ENCODE measurements at places on chromosomes 1 and 21.
A peak's percentile ranks its signal among the peaks of the same experiment; 100 is the strongest.

- no peak for DNase-seq
These were observed 542.7 kb upstream of the ADGRL4 start for GRCh38 chr1:79549201-79549600.

DNA sequence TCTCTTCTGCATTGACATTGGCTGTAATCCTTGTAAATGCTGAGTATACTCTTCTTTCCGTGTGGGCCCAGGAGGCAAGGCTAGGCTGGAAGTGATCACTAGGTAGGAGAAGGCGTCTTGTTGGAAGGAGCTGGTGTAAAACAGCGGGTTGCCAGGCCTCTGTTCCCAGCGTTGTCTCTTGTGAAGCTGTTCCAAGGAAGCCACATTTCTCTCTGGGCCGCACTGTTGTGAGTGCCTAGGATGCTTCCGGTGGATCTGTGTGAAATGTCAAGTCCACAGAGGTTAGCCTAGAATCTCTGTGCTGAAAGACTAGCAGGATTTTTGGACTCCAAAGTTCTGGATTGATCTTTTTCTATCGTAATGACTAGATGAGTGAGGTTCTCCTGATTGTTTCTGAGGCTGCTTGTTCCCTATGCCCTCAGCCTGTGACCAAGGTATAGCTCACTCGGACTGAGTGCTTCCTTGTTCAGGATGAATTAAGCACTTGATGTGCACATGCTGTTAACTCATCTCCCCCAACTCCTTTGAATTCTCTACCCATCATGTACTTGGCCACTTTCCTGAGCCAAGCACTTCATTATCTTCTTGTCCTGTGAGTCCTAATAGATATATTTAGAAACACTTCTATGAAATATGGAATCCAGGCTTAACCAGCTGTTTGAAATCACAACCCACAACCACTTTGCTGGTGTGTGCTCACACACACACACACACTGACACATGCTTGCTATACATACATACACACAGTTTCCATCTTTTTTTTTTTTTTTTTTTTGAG is 63.3 kb downstream of the PBX1 start:
- DNase-seq: peak; percentile 81

GRCh38 chr1:50474859-50475809 is 51.9 kb upstream of the DMRTA2 start:
- no peak for DNase-seq

DNA sequence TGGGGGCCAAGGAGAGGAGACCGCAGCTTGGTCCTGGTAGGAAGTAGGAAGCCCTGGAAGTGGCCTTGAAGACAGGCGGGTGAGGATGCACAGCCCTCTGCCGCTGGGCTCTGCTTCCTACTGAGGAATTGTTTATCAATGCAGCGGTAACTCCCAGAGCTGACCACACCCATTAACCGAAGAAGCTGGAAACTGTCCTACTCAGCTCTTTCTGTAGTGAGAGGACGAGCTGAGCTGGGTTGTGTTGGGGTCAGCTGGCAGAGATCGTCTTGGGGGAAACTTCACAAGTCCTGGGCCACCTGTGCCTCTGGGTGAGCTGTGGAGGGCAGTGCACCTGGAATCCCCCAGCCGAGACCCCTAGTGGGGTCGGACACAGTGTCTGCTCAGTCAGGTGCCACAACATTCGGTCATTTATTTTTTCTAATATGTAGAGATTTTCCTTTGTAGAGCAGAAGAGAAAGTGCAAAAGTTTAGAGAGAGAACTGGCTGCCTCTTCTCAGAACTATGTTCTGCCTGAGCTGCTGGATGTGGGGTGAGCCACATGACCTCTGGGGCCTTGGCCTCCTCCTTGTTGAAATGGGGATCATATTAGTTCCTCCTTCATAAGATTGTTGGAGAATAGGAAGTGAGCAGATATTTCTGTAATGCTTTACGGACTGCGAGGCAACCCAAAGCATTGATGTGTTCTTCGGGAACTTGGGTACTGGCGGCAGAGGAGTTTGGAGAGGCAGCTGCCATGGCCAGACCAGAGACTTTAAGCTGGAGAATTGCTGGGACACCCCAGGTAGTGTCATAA is 3.6 kb downstream of the NECAP2 start:
- no peak for DNase-seq

GRCh38 chr1:30840904-30841598 is 67.5 kb downstream of the SDC3 start:
- no peak for DNase-seq

GRCh38 chr1:226064816-226065248 is 2.3 kb downstream of the H3-3A start:
- DNase-seq: no peak

- DNase-seq: no peak
These were observed 15.1 kb downstream of the METTL13 start for GRCh38 chr1:171796592-171796991.

DNA sequence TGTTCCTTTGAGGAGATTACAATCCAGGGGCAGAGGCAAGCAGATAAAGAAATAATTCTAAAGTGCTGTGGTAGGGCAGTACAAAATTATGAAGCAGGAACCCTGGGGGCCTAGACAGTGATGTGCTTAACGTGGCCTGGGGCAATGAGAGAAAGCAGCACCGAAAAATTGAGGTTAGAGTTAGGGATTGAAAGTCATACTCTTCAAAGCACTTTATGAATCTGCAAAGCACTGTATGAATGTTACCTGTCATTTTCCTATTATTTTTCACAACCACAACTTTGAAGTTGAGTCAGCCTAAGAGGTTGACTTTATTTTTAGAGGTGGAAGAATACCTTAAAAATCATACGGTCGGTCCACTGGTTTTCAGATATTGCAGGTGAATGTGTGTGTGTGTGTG is 183.4 kb upstream of the NFIA start:
- no peak for DNase-seq

DNA sequence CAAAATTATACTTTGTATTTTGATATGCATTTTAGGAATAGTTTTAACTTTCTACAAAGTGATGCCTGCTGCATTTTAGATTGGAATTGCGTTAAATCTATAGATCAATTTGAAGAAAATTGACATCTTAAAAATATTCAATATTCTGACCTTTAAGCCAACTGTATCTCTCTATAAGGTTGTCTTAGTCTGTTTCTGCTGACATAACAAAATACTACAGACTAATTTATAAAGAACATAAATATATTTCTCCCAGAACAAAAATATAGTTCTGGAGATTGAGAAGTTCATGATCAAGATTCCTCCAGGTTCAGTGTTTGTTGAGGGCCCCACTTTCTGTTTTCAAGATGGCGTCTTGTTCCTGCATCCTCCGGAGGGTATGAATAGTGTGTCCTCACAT is 73.6 kb upstream of the NEGR1 start:
- no peak for DNase-seq

DNA sequence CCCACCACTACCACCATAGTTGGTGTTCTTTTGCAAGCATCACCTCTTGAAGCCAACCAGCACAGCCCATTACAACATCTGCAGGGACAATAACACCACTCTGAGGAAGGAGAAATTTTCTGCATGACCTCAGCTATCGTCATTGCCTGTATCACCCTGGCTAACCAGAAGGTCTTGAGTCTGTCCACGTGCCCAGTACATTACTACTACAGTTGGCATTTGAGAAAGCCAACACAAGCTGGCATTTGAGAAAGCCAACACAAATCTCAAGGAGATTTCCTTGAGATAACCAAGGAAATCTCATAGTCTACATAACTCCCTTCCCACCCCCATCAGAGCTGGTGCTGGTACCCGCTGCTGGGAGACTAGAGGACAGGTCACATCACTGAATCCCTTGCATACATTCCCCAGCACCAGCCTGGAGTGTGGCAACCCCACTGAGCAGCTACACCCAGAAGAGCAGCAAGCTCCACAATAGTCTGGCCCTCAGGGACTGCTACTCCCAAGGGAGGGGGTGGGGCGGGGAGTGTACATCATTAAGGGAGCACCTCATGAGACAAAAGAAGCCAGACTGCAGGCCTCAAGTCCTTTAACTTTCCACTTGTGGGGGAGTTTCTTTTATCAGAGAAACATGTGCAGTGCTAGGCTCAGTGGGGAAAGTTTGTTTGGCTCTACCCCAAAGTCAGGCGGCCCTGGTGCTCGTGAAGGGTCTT is 46.0 kb upstream of the GUCA2A start:
- no peak for DNase-seq

- DNase-seq: no peak
These were observed 24.3 kb upstream of the CITED4 start for GRCh38 chr1:40886318-40887011.

- no peak for DNase-seq
These were observed 1097.8 kb downstream of the TTLL7 start for GRCh38 chr1:82901118-82901517.

- no peak for DNase-seq
These were observed 35.1 kb downstream of the CLEC20A start for GRCh38 chr1:178461701-178462100.

GRCh38 chr1:83516369-83516768 is 482.6 kb downstream of the TTLL7 start:
- no peak for DNase-seq

- no peak for DNase-seq
These were observed 7.9 kb downstream of the ZNF684 start for GRCh38 chr1:40539338-40539737.

- no peak for DNase-seq
These were observed 22.2 kb downstream of the DESI2 start for GRCh38 chr1:244675167-244675566.

DNA sequence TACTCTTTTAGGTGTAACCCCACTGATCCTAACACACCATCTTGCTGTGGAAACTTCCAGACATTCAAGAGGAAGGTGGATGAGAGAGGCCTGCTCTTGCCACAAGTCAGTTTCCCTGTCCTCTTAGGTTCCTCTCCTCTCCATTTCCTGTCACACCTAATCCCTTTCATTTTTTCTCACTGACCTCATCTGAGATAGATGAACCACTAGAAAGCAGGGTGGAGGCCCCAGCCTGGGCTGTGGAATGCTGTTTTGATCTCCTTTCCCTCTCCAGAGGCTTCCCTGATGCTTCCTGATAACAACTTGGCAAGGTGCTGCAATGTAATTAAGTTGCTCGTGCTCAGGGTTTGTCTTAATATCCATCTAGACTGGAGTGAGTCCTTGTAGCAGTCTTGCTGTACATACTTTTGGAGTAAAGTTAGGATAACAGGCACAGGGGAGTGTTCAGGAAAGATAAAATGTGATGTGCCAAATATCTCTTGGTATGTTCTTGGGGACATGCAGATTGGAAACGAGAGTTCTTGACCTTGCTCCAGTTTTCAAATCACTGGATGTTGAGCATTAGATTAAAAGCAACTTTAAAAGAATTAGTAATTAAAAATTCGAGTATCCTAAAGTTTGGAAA is 11.2 kb downstream of the LRRC42 start:
- DNase-seq: no peak

DNA sequence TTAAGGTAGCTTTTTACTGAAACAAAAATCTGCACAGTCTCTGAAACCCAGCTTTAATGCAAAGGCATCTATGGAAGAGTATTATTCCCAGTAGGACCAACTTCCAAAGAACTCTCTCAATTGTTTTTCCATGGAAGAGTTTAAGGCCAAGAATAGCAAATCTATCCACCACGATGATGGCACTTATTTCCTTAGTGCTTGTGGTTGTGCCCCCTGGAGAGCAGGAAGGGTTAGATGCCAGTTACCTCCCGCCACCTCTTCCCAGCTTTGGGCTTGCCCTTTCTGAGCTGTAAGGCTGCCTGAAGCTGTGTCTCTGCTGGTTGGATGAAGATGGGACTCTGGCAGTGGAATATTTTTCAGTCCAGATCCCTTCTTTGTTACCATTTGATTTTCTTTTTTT is 4.8 kb upstream of the ATP1A1 start:
- DNase-seq: no peak

DNA sequence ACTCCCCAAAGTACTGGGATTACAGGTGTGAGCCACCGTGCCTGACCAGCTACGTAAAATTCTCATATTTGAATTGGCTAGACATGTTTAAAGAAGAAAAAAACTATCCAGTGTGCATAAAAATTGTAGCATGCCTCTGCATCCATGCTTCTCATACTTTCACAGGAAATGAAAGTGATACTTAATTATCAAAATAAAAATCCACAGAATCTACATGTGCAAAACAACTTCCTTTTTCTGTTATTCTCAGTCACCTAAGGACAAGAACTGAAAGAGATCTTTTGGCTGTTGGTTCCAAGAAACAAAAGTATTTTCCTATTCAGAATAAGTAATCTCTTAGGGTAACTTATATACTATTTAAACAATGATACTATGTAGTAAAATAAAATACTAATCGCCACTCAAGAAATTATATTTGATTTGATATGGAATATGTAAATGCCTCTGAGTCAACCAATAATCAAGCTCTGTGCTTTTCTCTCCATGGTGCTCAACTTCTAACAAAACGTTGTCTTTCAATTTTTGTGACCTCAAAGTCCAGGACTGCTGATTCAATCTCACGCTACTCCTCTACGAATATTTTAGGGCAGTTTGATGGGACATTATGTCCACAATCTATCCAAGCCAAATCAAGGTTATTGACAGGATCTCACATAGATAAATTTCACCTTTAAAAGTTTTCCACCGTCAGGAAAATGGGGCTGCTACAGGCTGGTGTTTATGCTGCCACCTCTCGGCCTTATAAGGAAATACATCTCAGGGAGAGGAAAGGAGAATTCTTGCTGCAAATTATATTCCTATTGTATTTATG is 102.7 kb downstream of the ZNF281 start:
- peak; percentile 1 for DNase-seq

DNA sequence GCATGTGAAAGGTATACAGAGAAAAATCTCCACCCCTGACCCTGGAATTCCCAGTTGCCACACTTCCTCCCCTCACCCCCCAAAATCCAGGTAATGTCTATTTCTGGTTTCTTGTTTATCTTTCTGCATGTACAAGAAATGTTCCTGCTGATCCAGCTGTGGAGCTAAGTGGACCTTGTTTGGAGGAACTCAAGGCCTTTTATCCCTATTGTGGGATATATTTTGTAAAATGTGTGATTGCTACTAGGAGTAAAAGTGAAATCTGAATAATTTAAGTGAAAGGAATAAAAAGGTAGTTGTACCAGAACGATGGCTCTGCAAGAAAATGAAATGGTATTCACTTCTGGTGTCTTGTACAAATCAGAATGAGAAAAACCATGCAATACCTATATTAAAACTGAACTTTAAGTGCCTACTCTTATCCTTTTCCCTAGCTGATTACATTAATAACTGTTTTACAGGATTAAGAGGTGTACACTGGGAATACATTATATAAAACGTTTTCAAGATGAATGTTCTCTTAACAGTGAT is 3.0 kb downstream of the SPEN start:
- DNase-seq: no peak

GRCh38 chr1:107900090-107900945 is 64.7 kb downstream of the VAV3 start:
- no peak for DNase-seq

DNA sequence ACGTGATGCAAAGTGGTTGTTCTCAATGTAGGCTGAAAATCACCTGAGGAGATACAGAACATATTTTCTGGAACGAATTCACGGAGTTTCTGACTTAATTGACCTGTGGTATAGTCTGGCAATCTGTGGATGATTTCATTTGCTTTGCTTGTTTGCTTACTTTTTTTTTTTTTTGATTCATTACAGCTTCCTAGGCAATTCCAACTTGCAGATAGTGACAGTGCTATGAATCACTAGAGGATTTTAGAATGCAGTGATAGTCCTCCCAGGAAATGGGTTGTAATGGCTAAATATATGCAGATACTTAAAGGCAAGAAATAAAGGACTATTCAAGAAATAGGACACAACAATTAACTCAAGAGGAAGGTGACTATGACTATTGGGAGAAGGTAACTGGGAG is 1378.1 kb upstream of the PRMT6 start:
- no peak for DNase-seq

GRCh38 chr21:43025636-43026180 is 49.9 kb downstream of the CBS start:
- DNase-seq: no peak

All from NCI-H187 (cell line).